Activated CD4-positive, alpha-beta memory T cell treated with anti-CD3 and anti-CD28 coated beads for 36 hours (primary cell): ENCODE measurements at places on chromosomes 7 and 10. TPM values are rescaled to one million over a fixed set of nuclear protein-coding genes. Genes with fewer than 3 reads are reported as not detected.

DNA sequence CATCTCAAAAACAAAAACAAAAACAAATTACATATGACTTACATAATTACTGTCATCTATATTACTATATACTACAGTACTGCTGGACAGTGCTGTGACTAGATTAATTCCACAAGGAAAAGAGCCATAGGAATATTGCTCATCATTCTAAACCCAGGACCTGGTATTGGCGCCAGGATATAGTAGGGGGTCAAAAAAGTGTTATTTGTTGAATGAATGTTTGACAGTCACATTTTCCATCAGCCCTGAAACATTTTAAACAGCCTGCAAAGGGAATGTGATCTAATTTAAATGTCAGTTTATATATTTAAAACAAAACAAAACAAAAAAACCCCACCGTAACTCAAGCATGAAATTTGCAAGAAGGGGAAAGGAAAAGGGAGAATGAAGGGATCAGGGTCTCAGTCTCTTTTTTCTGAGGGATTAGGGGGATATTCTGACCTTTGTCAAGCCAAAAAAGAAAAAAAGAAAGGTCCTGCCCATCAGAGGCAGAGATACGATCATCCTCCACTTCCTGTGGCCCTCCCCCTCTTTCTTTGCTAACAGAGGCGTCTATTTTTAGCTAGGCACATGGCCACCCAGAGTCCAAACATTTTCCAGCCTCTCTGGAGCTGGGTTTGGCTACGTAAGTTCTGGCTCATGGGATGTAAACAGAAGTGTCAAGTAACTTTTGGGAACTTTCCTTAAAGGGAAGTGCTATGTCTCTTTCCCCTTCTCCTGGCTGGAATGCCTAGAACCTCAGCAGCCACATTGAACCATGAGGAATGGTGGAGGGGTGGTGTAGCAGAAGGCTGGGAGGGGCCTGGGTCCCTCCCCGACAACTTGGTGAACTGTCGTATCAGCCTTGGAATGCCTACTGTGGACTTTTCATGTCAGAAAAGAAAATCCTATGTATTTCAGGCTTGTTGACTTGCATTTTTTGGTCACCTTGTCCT, 44.6 kb upstream of the DLG5 start:
- DNase-seq: peak; percentile 19

Gene FFAR4
- total RNA-seq: not detected

Gene TMEM270
- total RNA-seq: not detected

Gene EN2
- not detected for total RNA-seq

GRCh38 chr7:151437159-151437553, 2.8 kb downstream of the CRYGN start:
- no peak for DNase-seq

DNA sequence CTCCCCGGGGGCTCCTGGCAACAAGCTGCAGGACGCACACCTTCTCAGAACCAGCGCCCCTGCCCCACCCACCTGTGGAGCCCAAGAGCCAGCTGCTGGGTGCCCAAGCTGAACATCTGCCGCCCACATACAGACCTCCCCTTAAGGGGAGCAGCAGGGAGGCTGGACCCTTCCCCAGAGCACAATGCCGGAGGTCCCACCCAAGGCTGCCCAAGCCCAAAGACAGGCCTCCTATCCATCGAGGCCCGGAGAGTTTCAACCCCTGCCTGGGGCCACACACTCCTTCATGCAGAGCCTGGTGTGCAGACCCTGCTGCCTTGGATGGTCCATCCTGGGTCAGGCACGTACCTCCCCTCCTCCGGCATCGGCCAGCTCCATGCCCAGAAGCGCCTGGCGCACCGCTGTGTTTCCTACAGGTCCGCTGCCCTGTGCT, 48.7 kb downstream of the VIPR2 start:
- DNase-seq: peak; percentile 6

DNA sequence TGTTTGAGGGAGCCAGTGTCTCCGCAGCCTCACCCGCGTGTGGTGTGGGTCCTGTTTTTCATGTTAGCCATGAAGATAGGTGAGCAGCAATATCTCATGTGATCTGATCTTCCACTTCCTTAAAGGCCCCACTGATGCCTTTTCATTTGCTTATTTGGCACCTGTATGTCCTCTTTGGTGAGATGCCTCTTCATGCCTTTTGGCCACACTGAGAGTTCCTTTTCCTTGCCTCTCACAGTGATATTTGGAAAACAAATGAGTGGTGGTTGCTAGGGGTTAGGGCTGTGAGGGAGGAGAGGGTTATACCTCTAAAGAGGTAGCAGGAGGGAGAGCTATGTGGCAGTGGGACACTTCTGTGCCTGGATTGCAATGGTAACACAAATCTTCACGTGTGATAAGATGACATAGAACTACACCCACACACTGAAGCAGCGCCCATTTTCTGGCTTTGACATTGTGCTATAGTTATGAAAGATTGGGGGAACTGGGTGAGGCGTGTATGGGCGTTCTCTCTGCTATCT, 90.4 kb upstream of the TNS3 start:
- DNase-seq: no peak

DNA sequence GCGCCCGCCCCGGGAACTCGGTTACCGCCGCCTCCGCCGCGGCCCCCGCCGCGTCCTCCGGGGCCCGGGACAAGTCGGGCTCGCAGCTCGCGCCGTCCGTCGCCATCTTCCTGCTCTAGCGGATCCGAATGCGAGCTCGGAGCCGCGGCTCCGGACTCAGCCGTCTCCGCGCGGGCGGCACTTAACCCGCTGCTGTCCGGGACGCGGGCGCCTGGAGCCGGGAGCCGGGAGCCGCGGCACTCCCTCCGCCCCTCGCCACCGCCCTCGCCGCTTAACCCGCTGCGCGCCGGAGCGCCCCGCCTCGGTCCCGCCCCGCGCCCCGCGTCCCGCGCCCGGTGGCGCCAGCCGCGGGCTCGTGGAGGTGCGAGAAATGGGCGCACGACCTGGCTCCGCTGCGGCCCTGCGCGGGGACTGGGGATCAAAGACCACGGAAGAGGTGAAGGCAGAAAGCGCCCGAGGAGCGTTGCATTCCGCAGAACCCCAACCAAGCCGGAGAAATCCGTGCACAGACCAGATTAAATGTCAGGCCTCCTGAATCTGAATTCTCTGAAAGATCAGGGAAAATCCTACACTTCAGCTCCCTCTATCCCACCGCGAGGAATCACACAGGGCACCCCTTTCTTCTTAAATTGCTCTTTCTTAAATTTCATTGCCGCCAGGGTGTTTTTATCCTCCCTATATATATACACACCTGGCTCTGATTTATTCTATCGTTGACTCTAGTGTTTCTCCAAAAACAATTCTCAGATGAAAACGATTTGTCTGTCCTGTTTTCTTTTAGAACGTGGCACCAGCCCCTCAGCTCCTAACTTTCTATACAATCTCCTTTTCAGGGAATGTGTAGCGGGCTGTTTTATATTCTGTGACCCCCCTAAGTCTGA, at the start of gene CTTNBP2:
CTTNBP2 (minus strand) TSS at position 132 of the 881 bp plus-strand sequence; CDS start at position 106, 26 bp downstream.
- DNase-seq: peak; percentile 13

Gene TPST1
- total RNA-seq: 0.62 TPM

Gene AKR1C4
- total RNA-seq: not detected

DNA sequence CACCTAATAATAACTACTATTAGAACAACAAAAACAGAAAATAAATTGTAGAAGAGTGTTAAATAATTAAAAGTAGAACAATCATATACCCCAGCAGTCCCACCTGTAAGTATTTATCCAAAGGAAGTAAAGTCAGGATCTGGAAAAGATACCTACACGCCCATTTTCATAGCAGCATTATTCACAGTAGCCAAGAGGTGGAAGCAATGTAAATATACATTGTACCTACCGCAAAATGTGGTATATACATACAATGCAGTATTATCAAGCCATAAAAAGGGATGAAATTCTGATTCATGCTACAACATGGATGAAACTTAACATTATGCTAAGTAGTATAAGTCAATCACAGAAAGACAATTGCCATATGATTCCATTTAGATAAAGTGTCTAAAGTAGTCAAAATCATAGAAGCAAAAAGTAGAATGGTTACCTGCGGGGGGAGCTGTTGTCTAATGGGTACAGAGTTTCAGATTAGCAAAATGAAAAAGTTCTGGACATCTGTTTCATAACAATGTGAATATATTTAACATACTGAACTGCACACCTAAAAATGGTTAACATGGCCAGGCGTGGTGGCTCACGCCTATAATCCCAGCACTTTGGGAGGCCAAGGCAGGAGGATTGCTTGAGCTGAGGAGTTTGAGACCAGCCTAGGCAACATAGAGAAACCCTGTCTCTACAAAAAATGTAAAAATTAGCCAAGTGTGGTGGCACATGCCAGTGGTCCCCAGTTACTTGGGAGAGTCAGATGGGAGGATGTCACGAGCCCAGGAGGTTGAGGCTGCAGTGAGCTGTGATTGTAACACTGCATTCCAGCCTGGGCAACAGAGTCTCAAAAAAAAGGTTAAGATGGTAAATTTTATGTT, 6.0 kb upstream of the TMED4 start:
- DNase-seq: peak; percentile 73

Gene COL17A1
- total RNA-seq: not detected

Gene MARVELD1
- 2.9 TPM for total RNA-seq

DNA sequence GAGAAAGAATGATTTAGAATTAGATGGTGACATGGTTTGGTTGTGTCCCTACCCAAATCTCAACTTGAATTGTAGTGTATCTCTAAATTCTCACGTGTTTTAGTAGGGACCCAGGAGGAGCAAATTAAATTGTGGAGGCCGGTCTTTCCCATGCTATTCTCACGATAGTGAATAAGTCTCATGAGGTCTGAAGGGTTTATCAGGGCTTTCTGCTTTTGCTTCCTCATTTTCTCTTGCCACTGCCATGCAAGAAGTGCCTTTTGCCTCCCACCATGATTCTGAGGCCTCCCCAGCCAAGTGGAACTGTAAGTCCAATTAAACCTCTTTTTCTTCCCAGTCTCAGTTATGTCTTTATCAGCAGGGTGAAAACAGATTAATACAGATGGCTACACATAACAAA, 167.4 kb upstream of the SVIL start:
- no peak for DNase-seq

DNA sequence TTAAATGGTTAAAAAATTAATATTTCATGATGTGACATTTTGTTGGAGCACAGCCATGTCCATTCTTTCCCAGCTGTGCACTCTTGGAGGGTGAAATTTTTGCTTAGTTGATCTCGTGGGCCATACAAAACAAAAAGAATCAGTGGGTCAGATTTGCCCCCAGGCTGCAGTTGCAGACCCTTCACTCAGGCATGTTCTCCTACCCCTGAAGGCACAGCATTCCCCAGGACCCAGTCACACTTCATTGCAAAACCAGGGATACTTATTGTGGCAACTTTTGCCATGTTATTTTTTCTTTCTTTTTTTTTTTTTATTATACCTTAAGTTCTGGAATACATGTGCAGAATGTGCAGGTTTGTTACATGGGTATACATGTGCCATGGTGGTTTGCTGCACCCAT, 6.0 kb downstream of the TAS2R40 start:
- DNase-seq: no peak

Gene PLCE1
- total RNA-seq: 0.02 TPM

DNA sequence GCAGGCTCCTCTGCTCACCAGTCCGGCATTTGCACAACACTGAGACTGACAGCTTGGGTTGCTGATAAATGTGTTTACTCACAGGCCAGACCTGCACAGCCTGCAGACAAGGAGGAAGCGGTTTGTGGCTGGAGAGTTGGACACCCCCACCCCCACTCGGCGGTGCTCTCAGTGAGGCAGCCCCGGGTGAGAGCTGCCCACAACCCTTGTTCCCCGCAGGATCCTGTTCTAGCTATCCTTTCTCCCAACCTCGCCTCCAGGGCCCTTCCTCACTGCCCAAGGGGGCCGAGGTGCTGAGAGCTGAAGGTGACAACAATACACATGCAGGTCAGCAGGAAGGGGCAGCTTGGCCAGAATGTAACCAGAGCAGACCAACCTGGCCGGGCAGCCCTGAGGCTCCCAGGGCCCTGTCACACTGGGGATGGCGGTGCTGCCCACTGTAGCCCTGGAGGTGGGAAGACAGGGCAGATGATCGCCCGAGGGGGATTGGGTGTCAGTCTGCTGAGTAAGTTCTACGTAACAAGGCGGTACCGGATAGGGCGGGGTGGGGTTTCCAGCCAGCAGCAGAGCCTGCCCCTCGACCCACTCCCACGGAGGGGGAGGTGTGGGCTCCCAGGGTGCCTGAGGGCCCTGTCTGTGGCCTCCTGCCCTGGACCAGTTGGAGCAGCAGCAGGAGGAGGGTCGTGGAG, 2.1 kb upstream of the ADAM8 start:
- DNase-seq: peak; percentile 83

GRCh38 chr10:29304264-29304994, 15.6 kb downstream of the LYZL1 start:
- DNase-seq: peak; percentile 43

- DNase-seq: no peak
Observed at GRCh38 chr7:94348142-94348541, 46.6 kb upstream of the COL1A2 start.

GRCh38 chr10:120614680-120615079, 157.7 kb downstream of the PLPP4 start:
- DNase-seq: no peak

GRCh38 chr7:28166982-28167715, 13.4 kb downstream of the JAZF1 start:
- DNase-seq: no peak
